ENCODE measurements at places on chromosomes 4 and X.

- no peak for DNase-seq
These were observed 444.1 kb downstream of the STIM2 start for GRCh38 chr4:27304751-27305150.

DNA sequence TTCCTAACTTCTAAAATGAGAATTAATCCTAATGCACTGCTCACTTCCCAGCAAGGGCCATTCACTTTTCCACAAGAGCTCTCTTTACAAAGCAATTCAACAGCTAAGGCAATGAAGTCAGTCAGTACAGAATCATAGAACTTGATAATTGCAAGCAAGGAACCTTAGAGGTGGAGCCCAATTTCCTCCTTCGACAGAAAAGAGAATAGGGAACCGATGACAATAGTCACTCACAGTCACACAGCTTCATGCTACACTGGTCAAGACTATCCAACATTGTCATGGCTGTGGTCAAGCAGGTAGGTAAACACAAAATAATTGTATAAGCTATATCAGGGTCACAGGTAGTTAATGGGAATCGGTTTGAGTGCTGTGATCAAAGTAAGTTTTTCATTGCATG is 90.0 kb downstream of the ELOVL6 start:
- DNase-seq = no peak

- DNase-seq = no peak
These were observed 58.0 kb downstream of the SEPTIN11 start for GRCh38 chr4:77007358-77008230.

- DNase-seq = no peak
These were observed 524.9 kb upstream of the HTR2C start for GRCh38 chrX:114058988-114059418.

- DNase-seq = peak; percentile 45
These were observed 14.5 kb upstream of the KDM5C start for GRCh38 chrX:53239474-53239873.

DNA sequence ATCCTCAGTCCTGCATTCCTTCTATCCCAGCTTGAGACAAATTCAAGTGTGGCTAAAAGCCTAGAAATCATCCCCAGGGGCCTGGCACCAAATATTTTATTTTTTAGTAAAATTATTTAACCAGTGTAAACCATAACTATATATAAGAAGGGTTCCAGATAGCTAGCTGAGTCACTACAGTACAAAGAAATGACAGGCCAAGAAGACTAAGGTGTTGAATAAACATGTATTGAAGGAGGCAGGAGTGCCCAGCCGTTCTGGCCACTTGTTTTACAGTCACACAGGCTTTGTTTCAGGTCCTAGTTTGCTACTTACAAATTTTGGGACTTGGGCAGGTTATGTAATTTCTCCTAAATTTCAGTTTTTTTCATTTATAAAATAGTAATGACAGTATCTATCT is 225.9 kb upstream of the PITX2 start:
- no peak for DNase-seq

DNA sequence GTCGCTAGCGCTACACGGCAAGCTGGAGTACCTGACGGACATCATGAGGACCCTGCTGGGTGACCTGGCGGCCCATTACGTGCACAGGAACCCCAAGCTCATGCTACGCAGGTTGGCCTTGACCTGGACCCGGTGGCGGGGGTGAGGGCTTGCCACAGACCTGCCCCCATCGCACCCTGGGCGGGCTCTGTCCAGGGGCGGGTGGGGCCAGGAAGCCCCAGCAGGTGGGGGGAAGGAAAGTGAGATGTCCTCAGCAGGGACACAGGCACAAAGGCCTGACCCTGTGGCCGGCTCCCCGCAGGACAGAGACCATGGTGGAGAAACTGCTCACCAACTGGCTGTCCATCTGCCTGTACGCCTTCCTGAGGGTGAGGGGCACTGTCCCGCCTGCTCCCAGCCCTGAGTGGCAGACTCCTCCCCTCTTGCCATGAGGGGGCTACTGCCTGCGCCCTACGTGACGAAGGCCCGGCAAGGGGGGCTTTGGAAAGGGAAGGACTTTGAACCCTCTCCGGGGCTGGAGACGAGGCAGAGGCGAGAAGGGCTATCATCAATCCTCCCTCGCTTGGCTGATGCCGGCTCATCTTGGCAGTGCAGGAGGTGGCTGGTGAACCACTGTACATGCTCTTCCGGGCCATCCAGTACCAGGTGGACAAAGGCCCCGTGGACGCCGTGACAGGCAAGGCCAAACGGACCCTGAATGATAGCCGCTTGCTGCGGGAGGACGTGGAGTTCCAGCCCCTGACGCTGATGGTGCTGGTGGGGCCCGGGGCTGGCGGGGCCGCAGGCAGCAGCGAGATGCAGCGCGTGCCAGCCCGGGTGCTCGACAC is 5.3 kb upstream of the SRPK3 start:
- no peak for DNase-seq

- no peak for DNase-seq
These were observed 759.7 kb upstream of the MAGEB2 start for GRCh38 chrX:29455702-29456101.

- DNase-seq = no peak
These were observed 425.0 kb upstream of the ATOH1 start for GRCh38 chr4:93403571-93403970.

- DNase-seq = no peak
These were observed 32.9 kb upstream of the SH3D19 start for GRCh38 chr4:151358266-151358665.

- no peak for DNase-seq
These were observed 424.5 kb upstream of the PCDH7 start for GRCh38 chr4:30295652-30296051.

DNA sequence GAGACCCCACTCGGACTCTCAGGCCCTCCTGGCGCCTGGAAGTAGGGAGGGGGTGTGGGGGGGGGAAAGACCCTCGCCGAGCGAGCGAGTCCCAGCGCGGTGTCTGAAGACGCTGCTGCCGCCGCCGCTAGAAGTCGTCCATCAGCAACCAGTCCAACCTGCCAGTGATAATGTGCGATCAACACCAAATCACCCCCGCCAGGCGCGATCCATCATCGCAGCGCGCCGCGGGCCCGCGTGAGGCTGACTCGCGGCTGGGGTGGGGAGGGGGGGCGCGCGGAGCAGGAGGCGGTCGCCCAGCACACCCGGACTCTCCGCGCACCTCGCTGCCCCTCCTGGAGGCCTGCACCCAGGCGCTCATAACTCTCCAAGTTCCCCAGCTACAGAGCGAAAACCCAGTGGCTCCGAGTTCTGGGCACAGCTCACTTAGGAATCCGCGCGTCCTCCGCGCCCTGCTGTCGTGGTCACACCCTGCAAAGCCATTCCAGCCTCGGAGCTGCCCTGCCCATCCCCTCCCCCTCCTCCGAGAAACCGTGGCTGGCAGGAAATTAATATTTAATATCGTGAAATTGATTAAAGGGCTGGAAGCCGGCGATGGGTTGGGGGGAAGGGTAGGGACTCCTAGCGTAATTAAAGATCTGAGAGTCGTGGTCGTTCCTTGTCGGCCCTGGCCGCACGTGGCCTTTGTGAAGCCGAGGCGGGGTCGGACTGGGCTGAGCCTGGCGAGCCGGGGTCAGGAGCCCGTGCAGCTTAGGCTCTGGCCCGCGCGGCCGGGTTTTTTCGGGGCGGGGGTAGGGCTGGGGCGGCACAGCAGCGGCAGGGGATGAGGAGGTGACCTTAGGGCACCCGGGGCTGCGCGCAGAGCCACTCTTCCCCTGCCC is 58.1 kb upstream of the BCOR start:
- peak; percentile 25 for DNase-seq

- peak; percentile 87 for DNase-seq
These were observed 169.9 kb upstream of the AADAT start for GRCh38 chr4:170259631-170260153.

- no peak for DNase-seq
These were observed 205.1 kb downstream of the RAPGEF2 start for GRCh38 chr4:159307929-159308328.

DNA sequence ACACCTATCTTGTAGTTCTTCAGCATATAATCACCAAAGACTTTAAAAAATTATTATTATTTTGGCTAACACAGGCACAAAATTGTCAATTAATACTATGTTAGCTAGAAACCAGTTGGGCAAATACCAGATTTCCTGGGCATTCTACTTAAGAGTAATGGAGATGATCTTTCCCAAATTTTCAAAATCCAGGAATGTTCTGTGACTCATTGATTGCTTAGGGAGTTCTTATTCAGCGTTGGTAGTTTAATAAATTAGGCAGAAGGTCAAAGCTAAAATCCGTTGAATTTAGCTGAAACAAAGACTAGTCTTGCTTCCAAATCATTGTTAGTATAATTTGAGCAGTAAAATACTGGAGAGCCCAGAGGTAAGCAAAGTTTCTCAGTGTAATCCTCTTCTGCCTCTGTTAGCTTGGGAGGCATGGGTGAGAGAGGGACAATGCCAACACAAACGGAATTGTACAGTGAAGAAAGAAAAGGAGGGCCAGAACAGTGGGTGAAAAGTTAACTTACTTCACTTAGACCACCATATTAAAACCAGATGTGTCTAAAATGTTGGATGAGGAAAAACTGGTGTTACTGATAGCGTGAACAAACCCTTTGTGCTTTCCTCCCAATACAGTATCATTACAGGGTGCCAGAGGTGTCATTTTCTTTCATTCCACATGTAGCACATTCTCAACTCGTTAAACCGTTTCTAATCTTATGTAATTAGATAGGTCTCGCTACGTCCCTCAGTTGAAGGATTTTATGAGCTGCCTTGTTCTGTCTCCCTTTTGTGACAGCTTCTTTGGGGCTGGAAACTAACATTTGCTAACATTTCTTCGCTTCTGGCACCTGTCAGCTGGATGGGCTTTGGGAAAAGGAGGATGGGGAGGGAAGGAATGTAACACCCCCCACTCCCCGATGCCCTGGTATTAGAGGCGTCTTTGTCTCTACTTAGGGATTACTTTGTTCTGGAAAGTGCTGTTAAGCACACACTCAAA is 87.4 kb upstream of the CITED1 start:
- DNase-seq = no peak

- peak; percentile 50 for DNase-seq
These were observed 16.4 kb downstream of the NSDHL start for GRCh38 chrX:152847281-152847680.

DNA sequence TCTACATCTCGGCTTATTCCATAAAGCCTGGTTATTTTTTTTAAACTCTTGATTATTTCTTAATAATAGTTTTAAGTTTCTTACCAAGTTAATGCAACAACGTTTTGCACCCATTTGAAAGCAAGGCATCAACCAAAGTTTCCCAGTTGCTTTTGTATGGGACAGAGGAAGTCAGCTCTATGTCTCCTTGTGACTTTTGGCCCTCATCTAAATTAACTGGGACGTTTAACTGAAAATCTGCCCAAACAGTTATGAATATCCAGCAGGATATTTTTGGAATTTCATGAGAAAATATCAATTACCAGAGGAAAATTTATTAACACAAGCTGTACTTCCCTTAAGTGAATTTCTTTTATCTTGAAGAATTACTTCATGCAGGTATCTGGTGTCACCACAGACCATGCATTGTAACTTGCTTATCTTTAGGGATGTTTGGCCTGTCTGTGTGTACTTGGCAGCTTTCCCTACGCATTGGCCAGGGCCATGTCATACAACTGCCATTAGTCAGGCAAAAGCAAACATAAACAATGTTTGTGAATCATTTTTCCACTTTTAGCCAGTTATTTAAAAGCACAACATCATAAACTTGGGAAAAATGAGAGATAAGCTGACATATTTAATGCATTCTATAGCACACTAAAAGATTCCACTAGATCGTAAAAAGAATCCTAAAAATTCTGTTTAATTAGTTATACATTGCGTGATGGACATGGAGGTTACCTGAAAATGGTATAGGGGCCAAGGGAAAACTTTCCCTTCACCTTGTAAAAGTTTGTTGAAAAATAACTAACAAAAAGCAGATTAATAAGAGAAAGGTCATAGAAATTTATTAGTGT is 101.4 kb upstream of the PDE5A start:
- DNase-seq = no peak

DNA sequence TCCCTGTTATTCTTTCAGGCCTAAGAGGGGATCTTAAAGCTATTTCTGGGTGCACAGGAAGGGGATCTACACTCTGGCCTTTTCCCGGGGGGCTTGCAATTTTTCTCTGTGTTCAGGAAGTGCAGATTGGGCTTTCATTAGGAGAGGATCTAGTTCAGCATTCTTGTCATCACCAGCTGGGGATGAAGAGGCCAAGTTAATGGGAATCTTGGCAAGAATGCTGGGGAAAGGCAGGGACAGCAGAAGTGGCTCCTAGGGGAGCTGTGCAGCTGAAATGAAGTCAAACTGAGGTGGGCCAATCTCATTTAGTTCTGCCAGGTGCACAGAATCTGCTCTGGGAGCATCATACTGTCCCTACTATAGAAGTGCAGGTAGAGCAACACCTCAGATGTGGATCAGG is 40.9 kb upstream of the ESX1 start:
- no peak for DNase-seq

DNA sequence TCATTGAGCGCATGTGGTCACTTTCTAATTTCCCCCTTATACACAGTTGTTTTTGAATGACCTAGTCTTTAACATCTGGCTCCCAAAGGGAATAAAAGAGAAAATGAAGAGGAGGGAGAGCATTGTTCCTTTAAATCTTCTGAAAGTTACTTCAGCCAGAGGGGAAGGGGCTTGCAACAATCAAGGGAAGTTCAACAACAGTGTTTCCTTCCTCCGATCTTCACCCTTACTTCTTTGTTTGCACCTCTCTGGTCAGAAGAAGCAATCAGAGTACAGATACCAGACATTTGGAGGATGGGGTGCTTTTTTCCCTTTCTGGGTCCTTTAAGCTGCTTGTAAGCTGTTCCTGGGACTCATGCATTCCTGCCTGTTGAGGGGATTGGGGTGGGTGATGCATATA is 125.4 kb downstream of the TBC1D19 start:
- no peak for DNase-seq

DNA sequence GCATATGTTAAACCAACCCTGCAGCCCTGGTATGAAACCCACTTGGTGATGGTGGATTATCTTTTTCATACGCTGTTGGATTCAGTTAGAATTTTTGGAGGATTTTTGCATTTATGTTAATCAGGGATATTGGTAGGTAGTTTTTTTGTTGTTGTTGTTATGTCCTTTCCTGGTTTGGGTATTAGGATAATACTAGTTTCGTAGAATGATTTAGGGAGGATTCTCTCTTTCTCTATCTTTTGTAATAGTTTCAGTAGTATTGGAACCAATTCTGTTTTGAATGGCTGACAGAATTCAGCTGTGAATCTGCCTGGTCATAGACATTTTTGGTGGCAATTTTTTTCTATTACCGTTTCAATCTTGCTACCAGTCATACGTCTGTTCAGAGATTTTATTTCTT is 305.4 kb downstream of the IDS start:
- no peak for DNase-seq

DNA sequence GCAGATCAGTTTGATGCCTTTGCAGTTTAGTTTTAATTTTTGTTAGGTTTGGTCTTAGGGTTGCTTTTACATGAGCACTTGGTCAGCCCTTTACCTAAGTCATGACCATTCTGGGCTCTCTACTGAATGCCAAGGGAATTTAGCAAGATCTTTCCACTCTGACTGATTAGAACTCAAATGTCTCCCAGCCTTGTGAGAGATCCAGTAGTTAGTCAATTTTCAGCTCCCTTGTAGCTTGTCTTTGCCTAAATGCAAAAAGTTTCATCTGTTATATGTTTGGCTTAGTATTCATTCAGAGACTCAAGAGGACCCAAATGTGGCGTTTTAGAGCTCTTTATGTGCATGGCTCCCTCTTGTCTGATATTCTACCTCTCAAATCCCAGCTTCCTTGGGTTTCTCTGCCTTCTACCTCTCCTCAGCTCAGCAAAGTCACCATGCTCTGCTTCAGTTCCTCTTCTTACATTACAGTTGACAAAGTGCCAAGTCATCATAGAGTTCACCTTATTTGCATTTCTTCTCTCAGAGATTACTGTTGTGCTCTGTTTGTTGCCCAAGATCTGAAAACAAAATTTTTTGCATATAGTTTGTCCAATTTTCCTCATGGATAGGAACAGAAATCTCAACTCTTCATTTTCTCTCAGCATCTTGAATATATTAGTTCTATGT is 17.5 kb upstream of the JAKMIP1 start:
- no peak for DNase-seq

Data from HL-60 (cell line).